ENCODE measurements at places on chromosomes 1 and 21.
A peak's percentile ranks its signal among the peaks of the same experiment; 100 is the strongest.

- no peak for DNase-seq
Observed at GRCh38 chr21:31354122-31354521, 10.1 kb upstream of the TIAM1 start.

DNA sequence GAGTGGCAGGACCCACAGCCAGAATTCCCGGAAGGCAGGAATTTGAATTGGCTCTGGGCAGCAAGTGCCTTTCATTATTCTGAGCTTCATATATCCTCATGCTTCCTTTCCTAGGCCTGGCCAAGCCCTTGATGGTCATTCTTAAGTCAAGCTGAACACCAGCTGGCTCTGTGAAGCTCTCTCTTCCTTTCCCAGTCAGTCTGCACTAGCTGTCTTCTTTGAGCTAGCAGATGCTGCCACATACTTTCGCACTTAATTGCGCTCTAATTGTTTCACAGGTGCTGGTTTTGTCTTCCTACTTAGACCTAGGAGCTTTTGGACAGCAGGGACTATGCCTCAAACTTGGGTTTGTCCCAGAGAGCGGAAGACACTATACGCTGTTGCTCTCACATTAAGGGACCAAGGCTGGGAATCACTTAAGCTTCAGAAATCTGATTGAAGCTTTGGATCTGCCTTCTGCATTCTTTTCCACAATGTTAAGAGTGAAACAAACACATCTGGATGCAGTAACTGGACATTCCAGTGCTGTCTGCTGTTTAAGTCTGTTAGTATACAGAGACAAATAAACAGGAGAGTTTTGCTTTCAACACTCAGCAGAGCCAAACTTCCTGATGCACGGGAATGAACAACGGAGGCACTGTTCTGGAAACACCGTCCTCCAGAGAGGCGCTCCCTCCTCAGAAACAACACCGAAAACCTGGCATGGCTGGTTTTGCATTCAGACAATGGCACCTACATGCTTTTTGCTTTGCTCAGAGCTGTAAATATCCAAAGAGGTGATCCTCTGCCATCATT lies 2.2 kb downstream of the TLR5 start:
- DNase-seq: no peak

- no peak for DNase-seq
Observed at GRCh38 chr1:42144711-42145388, 8.4 kb upstream of the GUCA2B start.

DNA sequence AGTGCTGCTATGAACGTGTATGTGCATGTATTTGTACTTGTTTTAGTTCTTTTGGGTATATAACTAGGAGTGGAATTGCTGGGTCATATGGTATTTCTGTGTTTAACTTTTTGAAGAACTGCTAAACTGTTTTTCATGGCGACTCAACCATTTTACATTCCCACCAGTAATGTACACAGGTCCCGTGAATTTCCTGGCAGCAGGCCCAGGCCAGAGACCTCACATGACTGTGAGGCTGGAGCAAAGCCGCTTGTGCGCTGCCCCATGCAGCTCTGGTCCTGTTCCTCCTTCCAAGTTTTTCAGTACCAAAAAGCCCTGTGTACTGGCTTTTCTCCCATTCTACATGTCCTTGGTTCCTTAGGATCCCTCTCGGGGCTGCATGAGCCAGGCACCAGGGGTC lies 29.6 kb downstream of the ACOT11 start:
- DNase-seq: no peak

DNA sequence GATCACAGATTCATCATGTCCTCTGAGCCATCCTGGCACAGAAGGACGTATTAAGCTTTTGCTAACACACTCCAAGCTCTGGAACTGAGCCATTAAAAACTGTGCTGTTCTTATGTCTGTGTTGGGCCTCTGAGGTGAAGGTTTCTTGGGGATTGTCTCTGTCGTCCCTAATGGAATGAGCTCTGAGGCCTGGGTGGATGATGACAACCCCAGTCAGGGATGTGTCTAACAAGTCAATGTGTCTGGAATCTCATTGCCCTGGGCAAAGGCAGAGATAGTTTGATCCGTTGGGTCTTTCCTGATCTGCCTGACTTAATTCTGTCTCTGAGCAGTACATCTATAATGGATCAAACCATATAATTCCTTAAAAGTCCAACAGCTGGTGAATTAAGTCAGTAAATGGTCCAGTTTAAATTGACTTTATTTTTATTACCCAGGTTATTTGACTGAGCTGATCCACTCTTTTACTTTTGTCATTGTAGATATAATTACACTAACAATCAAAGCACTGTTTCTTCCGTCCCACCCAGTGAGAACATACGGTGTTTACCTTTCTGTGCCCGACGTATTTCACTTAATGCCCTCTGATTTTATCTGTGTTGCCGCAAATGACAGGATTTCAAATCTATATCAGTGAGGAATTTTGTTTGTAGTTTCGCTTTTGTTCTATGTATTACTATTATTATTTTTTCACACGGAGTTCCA lies 38.8 kb upstream of the OR2B11 start:
- no peak for DNase-seq

GRCh38 chr1:236338096-236338495 lies 56.0 kb upstream of the EDARADD start:
- no peak for DNase-seq

DNA sequence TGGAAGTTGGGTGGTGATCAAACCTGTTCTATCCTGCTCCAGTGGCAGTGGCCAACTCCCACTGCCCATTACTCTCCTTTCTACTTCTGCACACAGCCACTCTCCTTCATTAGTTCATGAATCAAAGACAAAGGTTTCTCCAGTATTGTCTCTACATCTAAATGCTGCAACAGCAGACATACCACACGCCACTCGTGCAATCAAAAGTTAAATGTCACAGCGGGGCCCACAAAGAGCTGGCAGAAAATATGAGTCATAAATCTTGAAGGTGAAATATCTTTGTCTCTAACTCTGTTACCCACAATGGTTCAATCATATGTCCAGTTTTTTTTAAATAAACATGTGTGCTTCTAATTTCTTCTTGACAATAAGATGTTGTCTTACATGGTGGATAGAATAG lies 13.3 kb downstream of the APCS start:
- no peak for DNase-seq

DNA sequence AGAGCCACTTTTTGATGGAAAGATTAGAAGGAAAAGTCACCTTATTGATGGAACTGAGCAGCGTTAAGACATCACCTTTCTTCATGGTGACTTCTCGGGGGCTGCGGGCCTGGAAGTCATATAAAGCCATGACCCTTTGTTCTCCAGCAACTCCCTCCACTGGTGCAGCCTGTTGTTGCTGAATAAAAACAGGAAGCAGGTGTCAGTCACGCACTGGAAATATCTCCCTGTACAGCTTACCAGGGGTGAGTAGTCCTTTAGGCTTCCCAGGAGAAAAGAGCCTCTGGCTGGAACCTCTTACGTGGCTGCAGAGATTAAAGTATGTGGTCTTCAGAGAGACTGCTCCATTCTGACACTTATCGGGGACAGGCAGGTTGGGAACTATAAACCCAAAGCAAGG lies 31.9 kb downstream of the SPTA1 start:
- no peak for DNase-seq

DNA sequence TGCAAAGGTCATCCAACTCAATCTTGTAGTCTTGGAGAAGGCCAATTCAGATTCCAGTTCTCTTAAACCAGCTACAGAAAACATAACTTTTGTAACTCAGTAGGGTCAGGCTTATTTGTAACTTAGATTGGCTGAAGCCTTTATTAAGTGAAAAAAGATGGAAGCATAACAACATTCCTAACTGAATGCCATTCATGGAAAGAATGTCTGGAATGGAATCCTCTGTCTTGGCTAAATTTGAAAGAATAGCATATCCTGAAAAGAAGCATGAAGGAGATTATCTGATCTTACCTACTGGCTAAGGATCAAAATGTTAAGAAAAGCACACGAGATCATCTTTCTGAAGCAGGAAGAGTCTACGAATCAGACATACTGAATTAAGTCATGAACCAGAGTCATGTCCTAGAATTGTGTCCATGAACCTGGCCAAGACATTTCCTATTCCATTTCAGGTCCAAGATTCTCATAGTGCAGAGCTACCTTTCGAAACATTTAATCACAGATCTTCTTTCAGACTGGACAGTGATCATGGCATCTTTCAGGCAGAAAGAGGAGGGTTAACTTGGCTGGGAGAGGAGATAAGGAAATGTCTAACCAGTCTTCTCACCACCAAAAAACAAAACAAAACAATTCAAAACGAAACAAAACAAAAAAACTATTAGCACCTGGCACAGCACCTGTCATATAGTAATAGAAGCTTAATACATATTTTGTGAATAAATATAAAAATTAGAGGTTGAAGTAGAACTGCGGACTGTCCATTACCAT lies 75.6 kb downstream of the XCL2 start:
- no peak for DNase-seq

DNA sequence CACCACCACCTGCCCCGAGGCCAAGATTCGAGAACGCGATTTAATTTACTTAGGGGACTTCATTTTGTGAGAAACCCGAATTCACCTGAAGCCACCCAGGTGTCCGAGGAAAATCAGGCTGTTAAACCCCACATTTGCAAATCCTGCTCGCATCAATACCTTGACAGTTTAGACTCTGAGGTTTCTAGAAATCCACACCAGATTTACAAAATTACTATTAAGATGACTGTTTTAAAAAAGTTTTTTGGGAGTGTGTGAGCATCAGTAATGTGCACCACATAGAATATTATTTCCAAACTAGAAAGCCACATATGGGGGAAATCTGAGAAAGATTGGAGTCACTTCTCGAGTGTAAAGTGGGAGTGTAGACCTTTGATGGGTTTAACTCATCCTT lies 685 bp downstream of the RIMKLA start:
- no peak for DNase-seq

- DNase-seq: no peak
Observed at GRCh38 chr1:100411574-100411973, 59.3 kb downstream of the CDC14A start.

DNA sequence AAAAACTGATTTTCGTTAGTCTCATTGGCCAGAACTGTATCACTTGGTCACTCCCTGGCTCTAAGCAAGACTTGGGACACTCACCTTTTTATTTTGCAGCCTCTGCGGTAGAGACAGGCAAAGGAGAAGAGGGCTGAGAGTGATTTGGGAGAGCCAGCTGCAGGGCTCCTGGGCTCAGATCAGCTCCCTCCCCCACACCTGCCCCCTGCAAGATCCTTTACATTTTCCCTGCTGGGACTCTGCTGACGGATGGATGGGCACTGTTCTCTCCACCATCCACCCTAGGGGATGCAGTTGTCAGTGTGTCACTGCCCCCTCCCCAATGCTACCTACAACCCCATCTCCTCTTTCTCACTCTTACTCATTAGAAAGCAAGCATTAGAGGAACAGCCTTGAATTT lies 301.1 kb upstream of the KAZN start:
- DNase-seq: no peak

GRCh38 chr1:200226268-200226968 lies 183.4 kb downstream of the ZNF281 start:
- DNase-seq: peak; percentile 11

DNA sequence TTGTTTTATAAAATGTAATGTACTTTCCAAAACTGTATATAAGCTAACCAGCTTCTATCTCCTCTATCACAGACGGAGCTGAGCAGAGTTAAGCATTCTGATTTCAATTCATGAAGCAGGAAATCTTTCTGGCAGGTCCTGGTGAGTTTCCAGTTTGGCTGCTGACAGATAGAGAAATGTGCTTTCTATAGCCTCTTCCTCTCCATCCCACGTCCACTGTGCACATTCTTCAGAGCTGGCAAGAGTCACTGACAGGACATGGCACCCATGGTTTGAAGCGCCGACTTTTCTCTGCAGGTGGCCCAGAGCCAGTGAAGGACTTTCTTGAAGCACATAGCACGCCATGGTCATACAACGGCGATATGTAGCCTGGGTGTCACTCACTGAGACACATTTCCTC lies 52.3 kb upstream of the POU2F1 start:
- no peak for DNase-seq

All from activated T-cell treated with anti-CD3 and anti-CD28 coated beads for 48 hours (primary cell).